ENCODE measurements at places on chromosomes 12 and 14. TPM values are rescaled to one million over a fixed set of nuclear protein-coding genes. Genes with fewer than 3 reads are reported as not detected.

GRCh38 chr14:52840877-52841276, 49.5 kb upstream of the GNPNAT1 start:
- H3K27me3 ChIP-seq = no peaks in the 10 kb centered on the region
- no peak for DNase-seq
- H3K27ac ChIP-seq = no peak overlapping the region
- no peak overlapping the region for H3K4me3 ChIP-seq

- H3K36me3 ChIP-seq = no peaks in the 10 kb centered on the region
- H3K4me1 ChIP-seq = peaks cover 6% of the 10 kb centered on the region
- DNase-seq = peak; percentile 92
- no peaks in the 10 kb centered on the region for H3K27me3 ChIP-seq
- H3K27ac ChIP-seq = peak overlapping the region; percentile 63
- no peak overlapping the region for H3K4me3 ChIP-seq
Observed at GRCh38 chr12:124568431-124569374, 1.3 kb upstream of the NCOR2 start.

DNA sequence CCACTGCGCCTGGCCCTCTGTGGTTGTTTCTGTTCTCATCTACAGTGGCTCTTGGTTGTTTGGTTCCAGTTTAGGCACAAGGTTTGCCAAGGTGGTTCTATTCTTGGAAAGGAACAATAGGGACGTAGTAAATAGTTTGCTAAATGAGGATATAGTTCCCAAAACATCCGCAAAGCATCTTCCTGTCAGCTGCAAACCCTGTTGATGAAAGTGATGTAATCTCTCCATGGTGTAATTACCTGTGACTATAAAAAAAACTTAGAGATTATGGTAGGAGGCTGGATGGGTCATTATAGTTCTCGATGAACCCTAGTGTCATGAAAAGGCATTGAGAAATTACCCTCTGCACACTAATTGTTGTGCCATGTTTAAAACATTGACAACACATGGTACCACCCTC, 52.9 kb downstream of the SUSD6 start:
- DNase-seq = no peak
- no peaks in the 10 kb centered on the region for H3K27me3 ChIP-seq
- no peak overlapping the region for H3K27ac ChIP-seq
- H3K4me1 ChIP-seq = peaks cover 16% of the 10 kb centered on the region

DNA sequence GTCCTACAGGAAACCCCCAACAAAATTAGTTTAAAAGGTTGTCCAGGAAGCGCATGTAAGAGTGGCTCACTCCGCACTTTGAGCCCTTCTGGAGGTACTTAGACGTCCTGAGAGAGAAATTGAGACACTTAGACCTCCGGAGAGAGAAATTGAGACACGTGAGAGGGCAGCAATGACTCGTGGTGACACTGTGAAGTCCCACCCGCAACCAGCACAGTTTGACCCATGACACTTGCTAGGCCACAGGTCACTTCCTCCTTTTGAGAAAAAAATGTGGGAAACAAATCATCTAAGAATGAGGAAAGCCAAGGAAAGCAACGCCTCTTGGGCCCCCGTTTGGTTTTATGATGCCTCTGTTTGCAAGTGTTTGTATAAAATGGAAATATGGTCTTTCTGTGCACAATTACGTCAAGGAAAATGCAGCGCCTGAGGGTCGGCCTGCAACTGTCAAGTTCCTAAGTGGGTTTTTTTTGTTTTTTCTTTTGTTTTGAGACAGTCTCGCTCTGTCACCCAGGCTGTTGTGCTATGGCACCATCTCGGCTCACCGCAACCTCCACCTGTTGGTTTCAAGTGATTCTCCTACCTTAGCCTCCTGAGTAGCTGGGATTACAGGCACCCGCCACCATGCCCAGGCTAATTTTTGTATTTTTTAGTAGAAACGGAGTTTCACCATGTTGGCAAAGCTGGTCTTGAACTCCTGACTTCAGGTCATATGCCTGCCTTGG, 13.6 kb upstream of the CDCA4 start:
- H3K4me1 ChIP-seq = no peaks in the 10 kb centered on the region
- no peak overlapping the region for H3K27ac ChIP-seq
- no peak for DNase-seq
- H3K4me3 ChIP-seq = no peak overlapping the region

DNA sequence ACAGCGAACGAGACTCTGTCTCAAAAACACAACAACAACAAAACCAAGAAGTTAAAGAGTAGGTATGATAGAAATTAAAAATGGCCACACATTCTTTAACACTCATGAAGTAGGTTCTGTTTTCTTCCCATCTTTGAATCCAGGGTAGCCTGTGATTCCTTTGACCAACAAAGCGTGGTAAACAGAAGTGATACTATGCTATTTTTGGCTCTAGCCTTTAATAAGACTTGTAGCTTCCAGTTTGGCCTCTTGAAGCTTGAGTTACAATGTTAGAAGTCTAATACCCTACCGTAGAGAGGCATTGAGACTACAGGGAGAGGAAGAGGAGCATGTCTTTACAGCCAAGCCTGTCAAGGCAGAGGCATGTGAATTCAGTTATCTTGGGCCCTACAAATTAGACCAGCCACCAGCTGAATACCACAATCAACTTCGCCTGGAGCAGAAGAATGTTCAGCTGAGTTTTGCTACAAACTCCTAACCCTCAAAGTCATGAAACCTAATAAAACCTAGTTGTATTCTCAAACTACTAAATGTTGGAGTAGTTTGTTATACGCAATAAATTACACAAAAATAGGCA, 4.9 kb upstream of the NEMF start:
- no peaks in the 10 kb centered on the region for H3K4me1 ChIP-seq
- H3K27me3 ChIP-seq = no peaks in the 10 kb centered on the region
- no peaks in the 10 kb centered on the region for H3K36me3 ChIP-seq

DNA sequence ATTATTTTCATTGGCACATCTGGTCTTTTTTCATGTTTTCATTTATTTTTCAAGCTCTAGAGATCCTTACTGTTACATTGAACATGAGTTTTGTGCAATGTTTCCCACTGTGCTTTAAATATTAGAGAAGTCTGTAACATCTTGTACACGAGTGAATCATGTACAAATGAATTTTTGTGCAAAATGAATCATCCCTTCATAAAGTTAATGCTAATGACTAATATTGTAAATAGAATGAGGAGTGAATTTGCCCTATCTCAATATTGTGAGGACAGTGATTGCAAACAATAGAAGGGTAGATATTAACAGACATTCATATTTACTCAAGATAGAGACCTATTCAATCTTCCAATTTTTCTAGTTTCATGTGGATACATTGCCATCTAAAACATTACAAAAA, 463.3 kb upstream of the FOXG1 start:
- no peak overlapping the region for H3K4me3 ChIP-seq
- no peaks in the 10 kb centered on the region for H3K4me1 ChIP-seq
- no peak for DNase-seq

- peaks cover 79% of the 10 kb centered on the region for H3K27me3 ChIP-seq
- H3K27ac ChIP-seq = no peak overlapping the region
- DNase-seq = no peak
- peaks cover 3% of the 10 kb centered on the region for H3K4me1 ChIP-seq
- no peaks in the 10 kb centered on the region for H3K36me3 ChIP-seq
- H3K4me3 ChIP-seq = peak overlapping the region; percentile 58
Observed at GRCh38 chr14:67514203-67514607, 18.9 kb upstream of the PLEKHH1 start.

- H3K27me3 ChIP-seq = no peaks in the 10 kb centered on the region
- DNase-seq = no peak
- H3K27ac ChIP-seq = no peak overlapping the region
- H3K4me1 ChIP-seq = peaks cover 8% of the 10 kb centered on the region
- H3K36me3 ChIP-seq = peaks cover 4% of the 10 kb centered on the region
Observed at GRCh38 chr12:53588123-53588522, 38.1 kb downstream of the ATF7 start.

DNA sequence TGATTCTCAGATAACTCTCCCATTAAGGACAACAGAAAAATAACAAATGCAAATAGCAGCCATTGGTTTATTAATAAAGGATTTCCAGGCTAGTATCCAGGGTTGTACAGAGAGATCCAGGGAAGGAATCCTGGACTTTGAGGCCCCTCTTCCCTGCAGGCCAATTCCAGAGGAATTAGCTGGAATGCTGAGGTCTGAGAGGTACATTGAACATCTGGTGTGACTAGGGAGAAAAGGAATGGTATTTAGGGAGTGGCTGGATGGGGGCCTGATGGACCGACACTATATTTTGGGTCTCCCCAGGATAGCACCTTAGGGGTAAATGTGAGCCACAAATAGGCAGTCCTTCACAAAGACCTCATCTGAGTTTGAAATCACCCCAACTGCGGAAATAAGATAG, 924.5 kb downstream of the AACS start:
- no peak overlapping the region for H3K27ac ChIP-seq
- H3K4me3 ChIP-seq = no peak overlapping the region
- DNase-seq = no peak

Gene AKAP6
- 6.1 TPM for total RNA-seq

Gene CD4
- 0.99 TPM for total RNA-seq

Gene SLC17A8
- not detected for total RNA-seq

Data from endodermal cell (in vitro differentiated cells).